ENCODE measurements at places on chromosomes 12 and 14.

- DNase-seq: no peak
These were observed 25.0 kb downstream of the DAD1 start for GRCh38 chr14:22563987-22564386.

GRCh38 chr14:86501611-86502010 is 971.7 kb downstream of the FLRT2 start:
- DNase-seq: no peak

DNA sequence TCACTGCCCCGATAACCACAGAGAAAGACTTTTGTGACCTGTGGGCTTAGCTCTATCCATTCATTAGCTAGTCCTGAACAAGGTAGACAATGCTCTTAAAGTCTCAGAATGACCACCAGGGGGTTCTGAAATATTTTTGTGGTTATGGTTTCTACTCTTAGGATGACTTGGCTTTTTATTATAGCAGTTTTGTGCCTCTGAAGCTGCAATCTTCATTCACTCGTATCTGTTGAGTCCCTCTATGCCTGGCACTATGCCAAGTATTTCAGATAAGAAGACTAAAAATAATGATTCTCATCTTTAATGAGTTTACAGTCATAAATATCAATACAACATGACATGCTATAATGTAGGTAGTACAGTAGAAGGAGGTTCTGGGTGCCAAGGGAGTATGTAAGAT is 130.8 kb upstream of the TRHDE start:
- no peak for DNase-seq

DNA sequence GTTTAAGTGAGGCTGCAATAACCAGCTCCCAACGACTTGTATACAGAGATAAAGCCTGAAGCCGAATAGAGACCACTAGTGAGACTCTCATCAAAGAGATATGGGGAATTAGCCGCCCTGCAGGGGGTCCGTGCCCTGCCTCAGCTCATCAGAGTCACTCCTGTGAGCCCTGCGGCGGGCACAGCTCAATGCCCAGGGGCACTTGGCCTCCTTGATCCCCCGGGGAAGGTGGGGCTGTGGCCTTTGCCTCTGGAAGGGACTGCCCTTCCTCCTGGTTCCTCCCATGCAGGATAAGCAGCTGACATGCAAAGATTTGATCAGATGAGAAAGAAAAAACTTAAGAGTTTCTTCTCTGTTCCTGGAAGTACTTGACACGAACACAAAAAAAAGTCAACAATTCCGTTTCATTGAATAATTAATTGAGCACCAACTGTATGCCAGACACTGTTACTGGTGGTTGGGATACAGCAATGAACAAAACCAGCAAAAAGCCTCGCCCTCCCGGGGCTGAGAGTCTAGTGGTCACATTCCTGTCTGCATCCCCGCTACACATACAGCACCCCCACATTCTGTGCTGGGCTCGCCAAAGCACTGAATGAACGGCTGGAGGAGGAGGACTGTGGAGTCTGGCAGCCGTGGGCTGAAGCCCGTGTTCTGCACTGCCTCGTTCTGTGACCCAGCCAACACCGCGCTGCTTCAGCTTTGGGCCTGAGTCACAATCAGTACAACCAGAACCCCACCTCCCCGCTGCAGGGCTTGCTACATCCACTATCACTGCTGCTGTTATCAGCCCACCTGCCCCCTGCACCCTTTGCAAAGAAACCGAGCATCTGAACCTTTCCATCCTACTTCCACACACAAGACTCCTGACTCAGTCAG is 10.3 kb downstream of the TTC7B start:
- DNase-seq: no peak

- DNase-seq: no peak
These were observed 351.0 kb upstream of the FKBP4 start for GRCh38 chr12:2443776-2444175.

- no peak for DNase-seq
These were observed 7.2 kb downstream of the DTD2 start for GRCh38 chr14:31449971-31450610.

GRCh38 chr12:5390174-5390799 is 41.6 kb upstream of the NTF3 start:
- no peak for DNase-seq
